CD4-positive, alpha-beta T cell (primary cell): ENCODE measurements at places on chromosomes 7 and 10. TPM values are rescaled to one million over a fixed set of nuclear protein-coding genes. Genes with fewer than 3 reads are reported as not detected.

The PSD gene
- total RNA-seq = 17.8 TPM

The LRRC4 gene
- total RNA-seq = 1.1 TPM

The SEMA4G gene
- total RNA-seq = 1.1 TPM

The LAMB1 gene
- not detected for total RNA-seq

The CNNM1 gene
- 0.16 TPM for total RNA-seq

- no peak overlapping the region for H3K27ac ChIP-seq
- H3K36me3 ChIP-seq = no peaks in the 10 kb centered on the region
- no peak for DNase-seq
- H3K4me1 ChIP-seq = no peaks in the 10 kb centered on the region
Observed at GRCh38 chr10:34305189-34305588, 509.9 kb downstream of the PARD3 start.

GRCh38 chr7:33195264-33195663 lies 65.9 kb downstream of the BBS9 start:
- no peaks in the 10 kb centered on the region for H3K27me3 ChIP-seq
- H3K4me3 ChIP-seq = no peak overlapping the region
- no peaks in the 10 kb centered on the region for H3K36me3 ChIP-seq
- no peak for DNase-seq
- H3K27ac ChIP-seq = no peak overlapping the region

GRCh38 chr10:5283305-5284158 lies 81.2 kb upstream of the UCN3 start:
- H3K4me1 ChIP-seq = peaks cover 26% of the 10 kb centered on the region
- no peaks in the 10 kb centered on the region for H3K27me3 ChIP-seq
- DNase-seq = peak; percentile 52
- no peak overlapping the region for H3K27ac ChIP-seq

DNA sequence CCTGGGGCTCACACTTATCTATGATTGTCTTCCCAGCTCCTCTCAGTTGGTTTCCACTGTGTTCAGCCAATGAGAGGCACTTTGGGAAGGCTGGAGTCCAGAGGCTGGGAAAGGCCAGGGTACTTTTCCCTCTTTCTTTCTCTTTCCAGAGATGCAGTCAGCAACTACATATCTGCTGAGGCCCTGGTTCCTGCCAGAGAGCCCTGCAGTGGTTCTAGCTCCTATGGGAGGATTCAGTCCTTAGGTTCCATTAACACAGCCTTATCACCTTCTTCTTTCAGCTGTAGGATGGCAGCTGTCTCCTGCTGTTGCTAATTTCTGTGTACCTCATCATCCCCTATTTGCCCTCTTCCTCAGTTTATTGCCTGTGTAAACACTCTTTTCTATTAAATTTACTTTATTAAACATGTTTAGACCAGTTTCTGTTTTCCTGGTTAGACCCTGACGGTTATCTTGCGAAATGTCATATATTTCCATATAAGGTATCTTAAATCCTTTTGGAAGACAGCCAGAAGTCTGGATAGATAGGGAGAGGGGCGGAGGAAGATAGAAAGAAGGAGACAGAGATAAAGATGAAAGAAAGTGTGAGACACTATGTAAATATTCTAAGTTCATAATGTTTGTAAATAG lies 100.3 kb downstream of the HGF start:
- no peaks in the 10 kb centered on the region for H3K27me3 ChIP-seq
- no peak for DNase-seq
- no peak overlapping the region for H3K4me3 ChIP-seq
- H3K4me1 ChIP-seq = no peaks in the 10 kb centered on the region
- H3K36me3 ChIP-seq = no peaks in the 10 kb centered on the region

DNA sequence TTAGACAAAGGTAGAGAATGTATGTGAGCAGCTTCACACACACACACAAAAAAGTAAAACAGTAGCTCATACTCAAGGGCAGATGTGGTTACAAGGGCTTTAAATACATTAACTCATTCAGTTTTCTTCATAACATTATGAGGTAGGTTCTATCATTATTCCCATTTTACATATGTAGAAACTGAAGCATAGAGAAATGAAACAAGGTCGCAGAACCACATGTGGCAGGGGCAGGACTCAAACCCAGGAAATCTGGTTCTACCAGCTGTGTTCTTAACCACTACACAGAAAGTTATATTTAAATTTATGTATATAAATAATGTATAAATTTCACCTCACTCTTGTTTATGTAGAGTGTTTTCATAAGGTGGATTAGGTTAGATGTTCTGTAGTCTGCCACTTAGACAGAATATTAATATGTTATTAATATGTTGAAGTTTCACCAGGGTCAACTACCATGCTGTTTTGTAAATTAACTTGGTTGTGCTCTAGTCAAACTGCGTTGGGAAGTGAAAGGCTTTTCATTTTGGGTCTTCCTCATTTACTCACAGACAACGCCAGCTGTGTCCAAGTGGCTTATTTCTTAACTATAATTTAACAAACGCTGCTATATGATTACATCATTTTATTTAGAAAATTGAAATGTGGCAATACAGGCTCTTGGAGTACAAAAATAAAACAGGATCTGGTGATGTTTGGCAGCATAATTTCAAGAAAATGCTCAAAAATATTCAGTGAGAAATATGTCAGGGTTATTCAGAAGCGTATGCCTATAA lies 138.4 kb downstream of the MDFIC start:
- no peaks in the 10 kb centered on the region for H3K27me3 ChIP-seq
- H3K4me1 ChIP-seq = no peaks in the 10 kb centered on the region
- no peaks in the 10 kb centered on the region for H3K36me3 ChIP-seq

DNA sequence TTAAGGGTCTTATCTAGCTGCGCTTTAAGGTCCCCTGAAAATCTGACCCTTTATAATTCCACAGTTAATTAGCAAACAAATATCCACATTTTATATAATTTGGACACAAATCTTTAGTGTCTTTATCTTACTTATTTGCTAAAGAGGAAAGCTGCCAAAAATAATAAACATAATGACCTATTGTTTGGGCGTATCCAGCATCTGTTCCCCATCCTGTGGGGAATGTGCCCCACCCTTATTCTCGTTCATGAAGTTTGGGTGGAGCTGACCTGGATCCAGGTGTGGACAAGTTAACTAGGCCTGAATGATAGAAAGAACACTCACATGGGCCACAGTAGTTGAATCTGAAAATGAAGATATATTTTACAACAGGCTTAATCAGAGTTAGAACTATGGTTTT lies 218.3 kb downstream of the CRPPA start:
- H3K4me1 ChIP-seq = no peaks in the 10 kb centered on the region
- no peaks in the 10 kb centered on the region for H3K36me3 ChIP-seq
- H3K27me3 ChIP-seq = no peaks in the 10 kb centered on the region
- no peak overlapping the region for H3K27ac ChIP-seq
- no peak overlapping the region for H3K4me3 ChIP-seq

- no peak overlapping the region for H3K4me3 ChIP-seq
- H3K27ac ChIP-seq = no peak overlapping the region
- H3K36me3 ChIP-seq = no peaks in the 10 kb centered on the region
- peaks cover 14% of the 10 kb centered on the region for H3K4me1 ChIP-seq
Observed at GRCh38 chr7:157496416-157497275, 159.8 kb downstream of the DNAJB6 start.

DNA sequence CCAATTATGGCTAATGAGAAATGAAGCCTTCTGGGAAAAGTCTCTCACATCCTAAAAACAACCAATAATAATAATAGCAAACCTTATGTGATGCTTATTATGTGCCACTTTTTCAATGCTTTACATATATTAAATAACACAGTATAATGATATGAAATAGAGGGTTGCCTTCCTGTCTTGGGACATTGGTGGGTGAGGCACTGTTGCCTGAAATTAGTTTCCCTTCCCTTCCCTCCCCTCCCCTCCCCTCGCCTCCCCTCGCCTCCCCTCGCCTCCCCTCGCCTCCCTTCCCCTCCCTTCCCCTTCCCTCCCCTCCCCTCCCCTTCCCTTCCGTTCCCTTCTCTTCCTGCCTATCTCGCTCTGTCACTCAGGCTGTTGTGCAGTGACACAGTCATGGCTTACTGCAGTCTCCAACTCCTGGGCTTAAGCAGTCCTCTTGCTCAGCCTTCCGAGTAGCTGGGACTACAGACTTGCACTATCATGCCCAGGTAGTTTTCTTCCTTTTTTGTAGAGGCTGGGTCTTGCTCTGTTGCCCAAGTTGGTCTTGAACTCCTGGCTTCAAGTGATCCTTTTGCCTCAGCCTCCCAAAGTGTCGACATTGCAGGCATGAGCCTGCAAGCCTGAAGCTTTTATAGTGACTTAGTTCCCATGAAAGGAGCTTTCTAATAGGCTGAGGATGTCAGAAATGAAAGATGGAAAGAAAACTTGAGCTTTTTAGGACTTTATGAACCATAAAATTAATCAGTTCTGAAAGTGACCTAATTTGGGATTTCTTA lies 47.9 kb downstream of the PHTF2 start:
- no peak for DNase-seq
- H3K36me3 ChIP-seq = no peaks in the 10 kb centered on the region
- H3K4me3 ChIP-seq = no peak overlapping the region
- H3K4me1 ChIP-seq = peaks cover 4% of the 10 kb centered on the region
- no peaks in the 10 kb centered on the region for H3K27me3 ChIP-seq

- H3K27ac ChIP-seq = no peak overlapping the region
- no peaks in the 10 kb centered on the region for H3K27me3 ChIP-seq
- no peaks in the 10 kb centered on the region for H3K4me1 ChIP-seq
- no peak overlapping the region for H3K4me3 ChIP-seq
Observed at GRCh38 chr10:90028312-90028711, 326.9 kb downstream of the KIF20B start.

DNA sequence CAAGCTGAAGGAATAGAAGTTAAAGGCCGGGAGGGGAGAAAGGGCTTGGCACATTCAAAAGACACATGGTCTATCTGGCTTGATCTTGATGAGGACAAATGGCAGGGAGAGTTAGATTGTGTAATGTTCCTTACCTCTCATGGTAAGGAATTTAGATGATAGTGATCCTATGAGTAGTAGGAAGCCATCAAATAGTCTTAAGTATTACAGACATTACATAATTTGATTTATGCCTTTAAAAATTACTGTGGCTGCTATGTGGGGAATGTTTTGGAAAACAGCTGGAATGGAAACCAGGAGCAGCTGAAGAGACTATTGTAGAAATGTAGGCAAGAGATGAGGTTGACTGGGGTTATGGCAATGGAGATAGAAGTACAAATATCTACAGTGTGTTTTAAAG lies 351.3 kb upstream of the BMPER start:
- H3K27me3 ChIP-seq = no peaks in the 10 kb centered on the region
- H3K27ac ChIP-seq = no peak overlapping the region
- H3K36me3 ChIP-seq = no peaks in the 10 kb centered on the region
- H3K4me3 ChIP-seq = no peak overlapping the region
- H3K4me1 ChIP-seq = no peaks in the 10 kb centered on the region
- no peak for DNase-seq

- peak; percentile 41 for DNase-seq
- no peaks in the 10 kb centered on the region for H3K36me3 ChIP-seq
- no peak overlapping the region for H3K27ac ChIP-seq
Observed at GRCh38 chr10:102678842-102679289, 34.6 kb downstream of the TRIM8 start.

- H3K4me3 ChIP-seq = peak overlapping the region; percentile 82
- no peaks in the 10 kb centered on the region for H3K36me3 ChIP-seq
- H3K27me3 ChIP-seq = no peaks in the 10 kb centered on the region
- H3K4me1 ChIP-seq = peaks cover 19% of the 10 kb centered on the region
Observed at GRCh38 chr10:25017661-25018060, 1.2 kb downstream of the THNSL1 start.

GRCh38 chr10:92238586-92239098 lies 52.2 kb downstream of the CPEB3 start:
- no peak for DNase-seq
- H3K4me1 ChIP-seq = peaks cover 16% of the 10 kb centered on the region
- H3K27me3 ChIP-seq = no peaks in the 10 kb centered on the region
- H3K36me3 ChIP-seq = peaks cover 4% of the 10 kb centered on the region
- peak overlapping the region; percentile 86 for H3K4me3 ChIP-seq

DNA sequence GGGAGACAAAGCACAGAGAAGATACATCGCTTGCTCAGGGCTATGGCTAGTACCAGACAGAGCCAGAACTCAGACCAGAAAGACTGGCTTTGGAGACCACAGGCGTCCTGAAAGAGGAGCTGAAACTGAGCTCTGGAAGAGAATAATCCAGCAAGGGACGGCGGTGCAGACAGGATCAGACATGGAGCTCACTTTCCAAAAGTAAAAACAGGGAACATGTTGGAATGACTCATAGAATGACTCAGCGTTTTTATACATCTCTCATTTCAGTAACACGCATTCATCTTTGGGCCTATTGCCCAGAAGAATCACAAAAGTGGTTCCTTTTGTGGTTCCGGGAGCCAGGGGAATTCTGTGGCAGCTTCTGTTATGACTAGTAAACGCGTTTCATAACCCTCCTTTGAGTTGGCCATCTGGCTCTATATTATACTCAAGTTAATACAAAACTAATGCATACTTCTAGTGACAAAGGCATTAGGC lies 37.2 kb downstream of the PLEKHS1 start:
- H3K36me3 ChIP-seq = no peaks in the 10 kb centered on the region
- H3K4me3 ChIP-seq = no peak overlapping the region
- H3K27me3 ChIP-seq = no peaks in the 10 kb centered on the region
- H3K4me1 ChIP-seq = no peaks in the 10 kb centered on the region
- no peak overlapping the region for H3K27ac ChIP-seq

GRCh38 chr7:33854178-33854577 lies 51.2 kb upstream of the BMPER start:
- no peaks in the 10 kb centered on the region for H3K4me1 ChIP-seq
- no peak for DNase-seq
- H3K36me3 ChIP-seq = no peaks in the 10 kb centered on the region
- no peak overlapping the region for H3K4me3 ChIP-seq

DNA sequence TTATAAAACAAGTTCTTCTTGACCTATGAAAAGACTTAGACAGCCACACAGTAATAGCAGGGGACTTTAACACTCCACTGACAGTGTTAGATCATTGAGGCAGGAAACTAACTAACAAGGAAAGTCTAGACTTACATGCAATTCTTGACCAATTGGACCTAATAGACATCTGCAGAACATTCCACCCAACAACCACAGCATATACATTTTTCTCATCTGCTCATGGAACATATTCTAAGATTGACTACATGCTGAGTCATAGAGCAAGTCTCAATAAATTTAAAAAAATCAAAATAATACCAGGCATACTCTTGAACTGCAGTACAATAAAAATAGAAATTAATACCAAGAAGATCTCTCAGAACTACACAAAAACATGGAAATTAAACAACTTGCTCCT lies 219.5 kb upstream of the HPS1 start:
- peaks cover 3% of the 10 kb centered on the region for H3K27me3 ChIP-seq
- H3K27ac ChIP-seq = no peak overlapping the region
- no peaks in the 10 kb centered on the region for H3K36me3 ChIP-seq
- DNase-seq = no peak
- no peak overlapping the region for H3K4me3 ChIP-seq

DNA sequence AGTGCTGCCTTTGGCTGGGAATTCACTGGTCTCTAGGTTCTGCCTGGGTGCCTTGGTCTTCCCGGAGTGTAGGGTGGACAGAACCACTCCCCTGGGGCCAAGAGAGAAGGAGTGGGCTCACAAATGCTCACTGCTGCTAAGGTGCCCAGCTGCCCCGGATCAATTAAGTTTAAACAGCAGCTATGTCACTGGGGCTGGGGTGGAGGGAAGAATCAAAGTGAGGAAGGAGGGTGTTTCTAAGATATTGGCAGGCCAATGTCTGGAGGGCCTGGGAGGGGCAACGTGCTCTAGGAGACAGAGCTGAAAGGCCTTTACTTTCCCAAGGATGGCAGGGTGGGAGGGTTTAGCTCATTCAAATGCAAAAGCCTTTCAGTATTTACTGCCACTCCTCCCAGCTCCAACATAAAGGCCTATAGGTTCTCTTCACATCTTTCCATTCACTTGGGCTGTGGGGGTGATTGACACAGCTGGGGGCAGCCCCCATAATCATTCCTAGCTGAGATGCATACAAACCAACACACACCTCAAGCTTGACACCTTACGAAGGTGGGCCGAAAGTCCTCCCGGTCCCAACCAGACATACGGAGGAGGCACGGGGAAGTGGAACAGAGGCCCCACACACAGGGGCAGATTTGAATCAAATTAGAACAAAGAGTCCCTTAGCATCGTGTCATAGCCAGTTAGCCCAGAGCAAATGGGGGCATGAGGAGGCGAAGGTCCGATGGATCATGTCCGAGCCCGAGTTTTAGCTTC lies 108.0 kb upstream of the EFCAB10 start:
- peaks cover 6% of the 10 kb centered on the region for H3K36me3 ChIP-seq
- no peak overlapping the region for H3K27ac ChIP-seq
- no peak for DNase-seq
